HT1080 (cell line): ENCODE measurements at places on chromosomes 3 and 15. TPM values are rescaled to one million over a fixed set of nuclear protein-coding genes. Genes with fewer than 3 reads are reported as not detected.

HRH1 gene
- 16.1 and 16.7 TPM in 2 replicates for total RNA-seq

CFAP92 gene
- not detected in 2 replicates for total RNA-seq

DCP1A gene
- 13.5 and 20.5 TPM in 2 replicates for total RNA-seq

INKA1 gene
- total RNA-seq: 1.6 and 5.1 TPM in 2 replicates

GRIP2 gene
- 0.07 TPM in 1 of 2 replicates, not detected in the other for total RNA-seq
